Stimulated activated CD4-positive, alpha-beta T cell treated with anti-CD3 and anti-CD28 coated beads, Interleukin-1b, Interleukin-23, amount 100 ng/mL, for 48 hours (primary cell): ENCODE measurements at places on chromosomes 7 and 10.

- DNase-seq = peak; percentile 47
Measured at GRCh38 chr10:128263891-128264688, 137.9 kb upstream of the MKI67 start.

DNA sequence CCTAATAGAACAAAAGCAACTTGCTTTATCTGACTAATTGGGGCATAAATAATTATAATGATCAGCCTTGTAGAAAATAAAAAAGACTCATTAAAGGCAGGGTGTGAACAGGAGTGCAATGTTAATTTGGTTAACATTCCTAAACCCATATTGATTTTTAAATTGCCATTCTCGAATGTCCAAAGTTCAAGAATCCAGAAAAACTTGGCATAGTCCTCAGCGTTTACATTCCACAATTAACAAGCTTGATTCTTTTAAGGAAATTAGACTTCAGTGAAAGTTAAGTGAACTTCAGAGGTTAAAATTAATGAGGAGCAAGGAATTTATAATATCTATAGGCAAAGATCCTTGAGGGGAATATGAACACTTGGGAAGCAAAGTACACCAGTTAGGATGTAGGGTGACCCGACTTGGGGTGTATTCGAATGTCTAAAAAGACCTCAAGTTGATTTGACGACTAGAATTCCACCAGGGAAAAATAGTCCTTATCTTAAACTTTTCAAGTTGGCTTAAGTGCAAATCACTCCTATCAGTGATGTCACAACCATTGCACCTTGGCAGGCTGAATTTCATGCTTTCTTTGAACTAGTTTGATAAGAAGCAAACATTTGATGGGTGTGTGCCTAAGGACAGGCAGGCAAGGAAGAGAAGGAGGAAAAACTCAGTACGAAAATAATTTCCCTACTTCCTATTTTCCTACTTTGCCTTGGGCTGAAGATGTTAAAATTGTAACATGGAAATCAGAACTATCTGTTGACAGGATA, 830.4 kb upstream of the COBL start:
- DNase-seq = no peak

DNA sequence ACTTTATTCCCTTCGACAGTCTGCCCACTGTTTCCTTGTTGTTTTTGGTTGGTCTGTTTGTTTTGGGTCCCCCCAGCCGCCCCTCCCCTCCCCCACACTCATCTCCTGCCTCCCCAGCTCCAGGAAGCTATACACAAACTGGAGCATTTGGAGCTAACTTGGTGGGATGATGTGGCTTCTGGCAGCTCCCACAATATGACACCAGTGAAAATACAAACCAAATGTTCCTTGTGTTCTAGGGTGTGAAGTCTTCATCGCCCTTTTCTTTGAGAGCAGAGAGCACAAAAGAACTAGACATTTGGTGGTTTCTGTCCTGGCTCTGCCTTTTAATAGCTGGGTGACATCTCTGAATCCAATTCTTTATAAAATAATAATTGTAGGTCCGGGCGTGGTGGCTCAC, 33.8 kb downstream of the CREB5 start:
- DNase-seq = no peak

DNA sequence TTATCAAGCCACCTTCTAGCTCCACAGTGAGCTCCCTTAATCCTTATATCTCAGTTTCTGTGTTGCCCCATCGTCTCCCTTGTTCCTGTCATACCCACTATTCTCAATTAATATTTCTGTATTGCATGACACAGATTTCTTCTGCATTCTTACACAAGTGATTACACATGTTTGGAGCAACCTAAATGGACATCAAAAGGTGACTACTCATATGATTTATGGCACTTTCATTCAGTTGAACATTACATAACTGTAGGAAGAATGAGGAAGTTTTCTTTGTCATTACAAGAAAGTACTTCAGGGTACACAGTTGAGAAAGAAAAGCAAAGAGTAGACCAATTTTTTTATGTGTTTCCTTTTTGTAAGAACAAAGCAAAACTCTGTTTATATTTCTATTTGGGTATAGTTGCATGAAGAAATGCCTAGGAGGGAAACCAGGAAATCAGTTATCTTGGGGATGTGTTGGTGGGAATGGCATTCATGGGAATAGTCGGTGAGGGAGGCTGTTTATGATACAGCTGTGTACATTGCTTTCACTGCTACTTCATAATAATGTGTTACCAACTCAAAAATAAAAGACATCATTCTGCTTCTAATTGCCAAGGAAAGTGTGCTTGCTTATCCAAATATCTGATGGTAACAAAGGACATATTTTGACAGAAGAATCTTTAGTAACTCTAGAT, 23.6 kb upstream of the PRSS37 start:
- DNase-seq = no peak

DNA sequence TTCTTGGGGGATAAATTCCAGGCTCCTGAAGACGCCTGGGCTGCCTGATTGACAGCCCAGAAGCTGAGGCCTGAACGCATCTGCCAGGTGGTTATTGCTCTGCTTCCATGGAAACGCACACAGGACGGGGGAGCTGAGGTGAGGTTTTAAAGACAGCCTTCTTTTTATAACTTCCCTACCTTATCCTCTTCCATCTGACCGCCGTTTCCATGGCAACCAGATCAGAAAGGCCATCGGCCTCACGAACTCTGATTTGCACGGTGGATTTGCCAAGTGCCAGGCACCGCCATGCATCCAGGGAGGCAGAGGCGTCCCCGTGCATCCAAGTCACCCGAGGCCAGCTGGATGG, 260.9 kb downstream of the ADARB2 start:
- no peak for DNase-seq

DNA sequence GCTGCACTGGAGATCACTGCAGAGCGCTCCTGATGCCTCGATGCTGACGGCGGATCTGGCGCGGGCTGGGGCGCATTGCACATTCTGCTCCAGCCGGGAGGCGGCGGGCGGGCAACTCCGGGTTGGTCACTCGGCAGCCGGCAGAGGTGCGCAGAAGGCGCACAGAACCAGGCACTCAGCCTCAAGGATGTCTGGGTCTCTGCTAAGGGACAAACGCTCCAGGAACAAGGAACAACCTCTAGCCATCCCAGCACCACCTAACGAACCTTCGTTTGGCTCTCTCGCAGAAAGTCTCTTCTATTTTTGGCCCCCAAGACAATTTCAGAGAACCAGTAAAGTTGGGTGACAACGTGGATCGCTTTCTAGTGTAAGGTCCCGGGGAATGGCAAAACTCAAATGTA, 254.6 kb downstream of the OTUD1 start:
- DNase-seq = peak; percentile 12

DNA sequence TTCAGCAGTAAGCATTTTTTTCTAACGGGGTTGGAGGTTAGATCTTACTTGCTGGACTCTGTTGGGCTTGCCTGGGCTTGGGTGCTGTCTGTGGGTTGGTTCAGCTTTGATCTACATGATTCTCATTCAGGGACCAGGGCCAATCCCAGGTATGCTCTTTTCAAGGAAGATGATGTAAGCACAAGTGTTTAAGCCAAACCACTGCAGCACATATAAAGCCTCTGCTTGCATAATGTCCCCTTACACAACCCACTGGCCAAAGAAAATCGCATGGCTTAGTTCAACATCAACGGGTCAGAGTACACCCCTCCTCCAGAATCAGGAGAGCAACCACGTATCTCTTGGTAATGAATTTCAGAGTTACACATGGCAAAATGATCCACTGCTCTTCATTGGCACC, 83.9 kb downstream of the DNAJB9 start:
- DNase-seq = no peak

DNA sequence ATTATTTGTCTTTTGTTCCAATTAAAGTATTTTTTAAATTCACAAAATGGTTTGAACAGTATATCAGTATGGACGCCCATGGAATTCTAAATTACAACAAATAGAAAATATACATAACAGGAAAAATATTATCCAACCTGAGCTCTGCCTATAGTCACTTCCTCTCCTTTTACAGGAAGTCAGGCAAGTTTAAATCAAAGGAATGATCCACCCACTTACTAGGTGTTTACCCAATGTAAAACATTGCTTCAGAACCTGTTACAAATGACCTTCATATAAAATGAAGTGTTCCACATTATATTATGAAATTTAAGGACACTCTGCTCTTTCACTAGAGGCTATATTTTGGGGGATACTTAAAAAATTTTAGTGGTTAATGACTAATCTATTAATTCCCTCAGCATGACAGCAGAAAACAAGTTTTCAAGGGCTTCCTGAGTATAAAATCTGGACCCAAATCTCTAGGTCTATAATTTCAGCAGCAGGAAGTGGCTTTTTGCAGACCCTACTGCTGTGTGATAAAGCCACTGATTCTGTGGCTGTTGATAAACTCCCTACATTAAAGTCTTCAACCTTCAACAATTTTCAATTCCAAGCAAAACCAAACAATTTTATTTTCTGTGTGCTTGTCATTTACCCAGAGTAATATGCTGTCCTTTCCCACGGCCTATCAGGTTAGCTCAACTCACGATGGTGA, 722.6 kb downstream of the GATA3 start:
- no peak for DNase-seq
